NK-92 treated with Interleukin-12 subunit alpha and Interleukin-12 subunit beta, amount 100 ng/mL, for 24 hours (cell line): ENCODE measurements at places on chromosomes 1 and 21.

DNA sequence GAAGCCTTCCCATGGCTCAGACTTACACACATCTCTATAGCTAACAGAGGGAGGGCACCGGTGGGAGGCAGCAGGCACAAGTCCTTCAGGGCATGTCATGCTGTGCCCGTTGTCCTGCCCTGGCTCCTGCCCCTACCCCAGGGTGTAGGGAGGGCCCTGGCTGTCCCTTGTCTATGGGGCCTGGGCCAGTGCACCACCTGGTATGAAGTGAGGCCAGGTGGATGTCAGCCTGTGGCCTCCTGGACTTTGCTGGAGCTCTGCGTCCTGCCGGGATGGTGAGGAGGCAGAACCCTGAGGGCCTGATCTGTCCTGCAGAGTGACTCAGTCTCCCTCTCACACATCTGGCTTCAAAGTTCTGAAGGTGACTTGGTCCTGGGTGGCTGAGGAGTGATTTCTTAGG lies 47.3 kb upstream of the GPR37L1 start:
- DNase-seq = no peak

- DNase-seq = no peak
Measured at GRCh38 chr1:210144736-210145135, 87.9 kb upstream of the SERTAD4 start.

- no peak for DNase-seq
Measured at GRCh38 chr1:84830136-84830535, 62.9 kb downstream of the LPAR3 start.

- DNase-seq = no peak
Measured at GRCh38 chr1:55244476-55245099, 29.4 kb upstream of the USP24 start.

DNA sequence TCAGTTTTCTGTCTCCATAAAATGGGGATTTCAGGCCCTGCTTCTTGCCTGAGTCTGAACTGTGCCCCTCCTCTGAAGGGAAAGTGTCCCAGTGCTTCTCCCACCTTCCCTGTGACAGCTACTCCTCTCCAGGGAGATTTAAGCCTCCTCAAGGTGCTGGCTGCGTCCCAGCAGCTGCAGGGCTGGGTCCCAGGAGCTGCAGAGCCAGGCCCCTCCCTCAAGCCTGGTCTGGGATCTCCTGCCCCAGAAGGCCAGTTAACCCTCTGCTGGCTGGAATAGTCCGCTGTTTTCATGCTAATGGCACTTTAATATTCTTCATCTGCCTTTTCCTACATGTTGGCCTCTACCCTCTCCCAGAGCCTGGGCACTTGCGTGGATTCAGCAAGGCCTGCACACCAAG lies 99.0 kb downstream of the PLXNA2 start:
- DNase-seq = no peak

DNA sequence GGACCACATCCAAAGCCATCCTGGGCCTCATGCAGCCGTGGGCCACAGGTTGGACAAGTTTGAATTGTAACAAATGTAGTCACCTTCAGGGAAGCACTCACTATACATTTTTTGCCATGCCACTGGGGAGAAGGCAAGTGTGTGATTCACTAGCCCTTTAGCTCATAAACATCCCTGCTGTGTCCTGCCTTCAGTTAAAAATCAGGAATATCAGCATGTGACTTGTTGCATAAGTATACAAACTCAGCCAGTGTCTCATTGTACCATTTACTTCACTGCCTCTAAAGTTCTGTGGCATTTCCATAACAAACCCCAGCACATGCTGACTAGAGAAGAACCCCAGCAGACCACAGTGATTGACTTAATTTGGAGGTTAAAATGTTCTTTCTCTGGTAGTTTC lies 142.0 kb upstream of the C1orf105 start:
- no peak for DNase-seq

DNA sequence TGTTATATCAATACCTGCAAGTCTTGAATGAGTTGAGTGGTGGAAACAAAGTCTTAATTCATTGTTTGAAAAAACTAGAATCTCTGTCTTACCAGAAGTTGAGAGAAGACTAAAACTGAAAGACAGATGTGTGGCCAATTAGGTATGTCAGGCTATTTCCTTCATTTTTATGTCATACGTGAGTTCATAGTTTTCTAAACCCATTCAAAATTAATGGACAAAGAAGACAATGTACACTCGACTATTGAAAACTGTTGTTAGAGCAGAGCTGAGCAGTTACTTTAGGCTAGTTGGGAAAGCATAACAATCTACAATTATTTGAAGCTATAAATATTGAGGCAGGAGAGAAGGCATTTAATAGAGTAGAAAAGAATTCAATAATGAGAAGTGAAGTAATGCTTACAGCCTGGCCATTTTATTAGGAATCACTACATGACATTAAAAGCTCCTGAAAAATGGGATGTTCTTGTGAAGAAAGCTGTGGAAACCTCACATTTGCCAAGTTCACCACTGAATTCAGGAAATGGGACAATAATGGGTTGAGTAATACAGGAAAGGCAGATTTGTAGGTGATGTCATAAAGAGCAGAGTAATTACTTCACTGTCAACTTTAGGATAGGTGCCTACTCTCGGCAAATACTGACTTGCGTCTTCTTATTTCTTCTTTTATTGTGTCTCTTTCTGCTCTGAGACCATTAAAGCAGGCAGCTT lies 204.4 kb downstream of the PLA2G4A start:
- no peak for DNase-seq

DNA sequence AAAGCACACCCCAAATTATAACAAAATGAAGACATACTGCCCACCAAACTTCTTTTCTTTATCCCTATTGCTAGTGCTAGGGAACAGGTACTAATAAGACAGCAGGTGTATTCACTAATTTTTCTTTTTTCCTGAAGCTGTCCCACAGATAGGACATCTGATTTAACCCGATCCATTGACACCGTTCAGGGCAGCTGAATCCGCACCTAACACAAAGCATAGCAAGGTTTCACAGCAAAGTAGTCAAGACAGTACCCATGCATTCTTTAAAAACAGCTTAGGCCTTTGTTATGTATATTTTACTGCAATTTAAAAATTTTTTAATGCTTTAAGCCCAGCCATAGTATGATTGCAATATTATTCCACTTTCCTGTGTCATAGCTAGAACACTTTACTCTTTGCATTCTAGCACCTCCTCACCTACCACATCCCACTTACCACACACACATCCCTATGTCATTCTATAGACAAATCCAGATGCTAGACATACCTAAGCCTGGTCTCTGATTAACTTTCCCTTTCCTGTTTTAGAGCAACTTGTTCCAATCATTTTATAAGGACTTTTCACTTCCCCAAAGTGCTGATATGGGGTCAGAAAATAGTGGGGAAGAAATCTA lies 40.4 kb downstream of the GATAD2B start:
- no peak for DNase-seq

GRCh38 chr1:26789931-26790330 lies 2.2 kb downstream of the PIGV start:
- no peak for DNase-seq

DNA sequence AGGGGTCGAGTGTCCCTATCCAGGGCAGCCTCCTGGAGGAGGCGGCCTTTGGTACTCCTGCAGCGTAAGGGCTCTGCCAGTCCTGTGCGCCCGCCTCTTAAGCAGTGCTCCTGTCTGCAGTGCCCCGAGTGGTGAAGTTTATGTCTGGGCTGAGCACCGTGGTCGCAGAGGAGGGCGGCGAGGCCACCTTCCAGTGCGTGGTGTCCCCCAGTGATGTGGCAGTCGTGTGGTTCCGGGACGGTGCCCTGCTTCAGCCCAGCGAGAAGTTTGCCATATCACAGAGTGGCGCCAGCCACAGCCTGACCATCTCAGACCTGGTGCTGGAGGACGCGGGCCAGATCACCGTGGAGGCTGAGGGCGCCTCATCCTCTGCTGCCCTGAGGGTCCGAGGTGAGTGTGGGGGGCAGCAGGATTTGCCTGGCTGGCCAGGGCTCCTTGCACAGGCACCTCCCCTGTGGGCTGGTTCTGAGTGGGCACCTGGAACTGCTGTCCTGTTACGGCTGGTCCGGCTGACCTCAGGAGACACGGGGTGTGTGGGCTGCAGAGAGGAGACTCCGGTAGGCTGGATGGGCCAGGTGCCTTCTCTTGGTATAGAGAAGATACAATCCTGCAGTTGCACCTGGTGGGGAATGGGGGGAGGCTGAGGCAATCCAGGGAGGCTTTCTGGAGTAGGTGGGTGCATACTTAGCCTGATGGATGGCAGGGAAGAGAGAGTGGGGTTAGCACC lies 66.8 kb downstream of the OBSCN start:
- DNase-seq = no peak

DNA sequence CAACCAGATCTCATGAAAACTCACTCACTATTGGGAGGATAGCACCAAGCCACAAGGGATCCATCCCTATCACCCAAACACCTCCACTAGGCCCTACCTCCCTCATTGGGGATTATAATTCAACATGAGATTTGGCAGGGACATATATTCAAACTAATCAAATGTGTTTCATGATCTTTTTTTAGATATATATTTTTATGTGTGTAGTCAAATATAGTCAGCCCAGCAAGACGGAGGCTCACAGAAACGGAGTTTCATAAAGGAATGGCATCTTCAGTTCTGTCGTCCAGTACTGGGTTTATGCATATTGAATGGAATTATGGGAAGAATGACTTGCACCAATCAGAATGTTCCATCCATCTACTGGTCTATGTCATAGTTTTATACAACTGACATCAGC lies 343.3 kb upstream of the KAZN start:
- DNase-seq = no peak

DNA sequence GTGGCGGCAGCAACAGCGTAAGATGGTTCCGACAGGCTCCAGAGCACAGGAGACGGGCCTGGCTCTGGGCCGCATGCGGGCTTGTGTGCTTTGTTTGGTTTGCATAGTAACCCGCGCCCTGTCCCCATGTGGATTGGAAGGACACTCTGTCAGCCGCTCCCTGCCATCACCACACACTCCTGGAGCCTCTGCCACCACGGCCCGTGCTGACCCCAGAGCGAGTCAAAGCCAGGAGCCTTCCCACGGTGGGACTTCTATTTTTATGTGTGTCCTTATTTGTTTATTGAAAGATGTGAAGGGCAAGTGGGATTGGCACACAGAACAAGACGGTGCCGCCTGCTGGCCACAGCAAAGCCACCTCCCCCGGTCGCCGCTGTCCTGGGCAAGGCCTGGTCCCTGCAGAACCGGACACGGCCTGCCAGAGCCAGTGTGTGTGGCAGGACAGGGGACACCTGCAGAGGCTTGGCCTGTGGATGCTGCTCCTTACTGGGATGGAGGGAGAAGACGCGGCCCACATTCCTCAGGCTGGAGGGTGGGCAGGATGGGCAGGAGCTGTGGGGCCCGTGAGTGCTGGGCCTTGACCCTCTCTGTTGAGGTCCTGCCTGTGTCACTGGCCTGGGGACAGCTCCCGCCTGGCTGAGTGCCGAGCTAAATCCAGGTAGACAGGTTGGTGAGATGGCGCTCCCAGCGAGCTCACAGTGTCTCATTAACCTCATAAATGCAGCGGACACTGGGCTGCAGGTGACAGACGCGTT lies 64.4 kb downstream of the AGPAT3 start:
- DNase-seq = no peak

DNA sequence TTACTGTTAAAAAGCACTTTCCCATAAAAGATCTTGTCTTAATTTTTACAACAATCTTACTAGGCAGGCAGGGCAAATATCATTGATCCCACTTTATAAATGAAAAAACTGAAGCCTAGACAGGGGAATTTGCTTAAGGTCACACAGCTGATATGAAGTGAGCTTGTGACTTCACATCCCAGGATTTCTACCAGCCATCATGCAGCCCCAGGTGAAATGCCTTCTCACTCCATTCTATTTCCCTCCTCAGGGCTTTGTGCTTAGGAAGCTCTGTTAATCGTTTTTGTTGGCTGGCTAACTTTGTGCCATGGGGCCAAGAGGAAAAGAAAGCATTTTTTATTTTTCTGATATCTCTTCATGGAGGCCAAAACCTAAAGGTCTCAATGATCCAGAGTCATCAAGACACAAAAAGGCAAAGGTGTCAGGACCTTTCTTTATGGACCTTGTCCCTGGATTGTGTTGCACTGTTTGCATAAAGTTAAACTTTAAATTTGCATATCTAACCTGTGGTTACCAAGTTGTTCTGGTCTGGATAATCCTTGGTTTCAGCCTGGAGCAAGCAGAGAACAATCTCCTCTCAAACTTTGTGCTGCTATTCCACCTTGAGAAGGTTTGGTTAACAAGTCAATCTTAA lies 44.8 kb upstream of the ZNF326 start:
- DNase-seq = no peak

- no peak for DNase-seq
Measured at GRCh38 chr1:19812875-19813642, 2.0 kb downstream of the RNF186 start.

GRCh38 chr21:45154511-45155508 lies 80.4 kb downstream of the ADARB1 start:
- DNase-seq = no peak

DNA sequence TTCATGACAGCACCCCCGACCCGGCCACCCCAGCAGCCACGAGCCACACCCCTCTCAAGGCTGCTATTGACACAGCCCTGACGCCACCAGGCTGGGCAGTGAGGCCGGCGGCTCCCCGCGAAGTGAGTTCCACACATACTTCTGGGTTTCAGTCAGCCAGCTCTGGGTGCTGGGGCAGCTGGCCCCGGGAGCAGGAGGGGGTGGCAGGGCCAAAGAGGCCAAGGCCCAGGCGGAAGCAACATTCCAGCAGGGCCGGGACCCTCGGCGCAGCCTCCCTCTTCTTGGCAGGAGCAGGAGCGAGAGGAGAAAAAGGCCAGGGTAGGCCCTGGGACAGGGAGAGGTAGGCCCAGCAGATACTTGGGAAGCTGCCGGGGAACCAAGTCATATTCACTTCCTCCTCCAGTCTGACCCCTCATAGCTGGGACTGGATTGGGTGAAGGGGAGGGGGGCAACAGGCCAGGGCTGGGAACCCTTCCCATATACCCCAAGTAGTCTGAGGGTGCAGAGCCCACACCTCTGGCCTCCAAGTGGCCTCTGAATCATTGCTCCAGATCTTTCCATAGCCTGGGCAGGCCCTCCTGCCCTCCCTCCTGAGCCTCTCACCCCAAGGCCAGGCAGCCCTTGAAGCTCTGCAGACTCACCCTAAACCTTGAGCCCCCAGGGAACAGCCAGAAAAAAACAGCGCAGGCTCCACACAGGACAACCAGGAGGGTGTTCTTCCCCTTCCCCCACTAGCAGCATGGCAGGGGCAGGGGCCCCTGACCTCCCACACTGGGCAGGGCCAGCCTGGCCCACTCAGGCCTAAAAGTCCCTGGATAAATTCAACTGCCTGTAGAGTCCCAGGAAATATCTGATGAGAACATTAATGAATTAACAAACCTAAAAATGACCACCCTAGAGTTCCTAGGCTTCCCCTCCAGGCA lies 5.7 kb downstream of the HSPG2 start:
- no peak for DNase-seq

GRCh38 chr1:81290326-81290725 lies 510.4 kb upstream of the ADGRL2 start:
- no peak for DNase-seq

DNA sequence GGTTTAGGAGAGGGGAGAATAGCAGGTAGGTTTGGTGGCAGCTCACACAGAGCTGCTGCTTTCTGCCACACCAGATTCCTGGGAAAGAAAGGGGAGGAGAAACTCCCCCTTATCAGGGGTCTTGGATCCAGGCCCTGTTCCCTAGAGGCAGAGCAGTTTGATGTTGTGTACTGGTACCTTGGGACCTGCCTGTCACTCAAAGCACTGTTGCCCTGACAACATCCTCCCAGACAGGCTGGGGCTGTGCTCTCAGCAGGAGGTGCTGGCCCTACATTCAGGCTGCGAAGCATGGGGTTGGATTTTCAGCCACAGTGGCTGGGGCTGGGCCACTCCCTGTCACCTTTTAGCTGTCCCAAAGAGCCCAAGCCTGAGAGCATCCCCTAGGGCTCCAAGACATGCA lies 188.0 kb downstream of the GRIK3 start:
- no peak for DNase-seq

GRCh38 chr1:169523904-169524303 lies 38.2 kb upstream of the SLC19A2 start:
- DNase-seq = no peak
